Activated CD4-positive, alpha-beta memory T cell treated with anti-CD3 and anti-CD28 coated beads for 36 hours (primary cell): ENCODE measurements at places on chromosomes 3 and 15. TPM values are rescaled to one million over a fixed set of nuclear protein-coding genes. Genes with fewer than 3 reads are reported as not detected.

Gene TAGLN3
- total RNA-seq, result 0.85 TPM

Gene PIERCE2
- 0.34 TPM for total RNA-seq

Gene CADPS
- not detected for total RNA-seq

Gene RBP2
- total RNA-seq, result not detected

Gene GOLGA6D
- total RNA-seq, result not detected

Gene PLSCR2
- total RNA-seq, result not detected
